Heart right ventricle (tissue), 16 donors: ENCODE measurements at places on chromosomes 16 and 17. TPM values are rescaled to one million over a fixed set of nuclear protein-coding genes. Genes with fewer than 3 reads are reported as not detected.

GRCh38 chr16:17205279-17206211 lies 265.2 kb downstream of the XYLT1 start:
- DNase-seq: no peak

Gene GNG13
- not detected for polyA plus RNA-seq

DNA sequence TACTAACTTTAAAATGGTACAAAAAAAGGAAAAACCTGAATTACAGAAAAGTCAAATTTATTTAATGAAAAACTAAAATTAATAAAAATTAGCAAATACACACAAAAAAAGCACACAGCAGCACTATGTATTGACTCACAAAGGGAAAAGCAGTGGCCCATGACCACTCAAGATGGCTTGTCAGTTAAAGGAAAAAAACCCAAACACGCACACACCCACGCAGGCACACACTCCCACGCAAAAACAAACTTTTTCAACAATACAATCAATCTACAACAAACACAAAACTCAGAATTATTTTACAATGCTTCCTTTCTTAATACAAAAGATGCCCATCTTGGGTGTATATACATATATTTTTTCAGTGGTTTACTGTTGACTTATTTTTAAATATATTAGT lies 24.2 kb downstream of the SIAH1 start:
- DNase-seq: no peak

- DNase-seq: no peak
These were observed 6.2 kb upstream of the CES1 start for GRCh38 chr16:55839115-55839514.

- DNase-seq: no peak
These were observed 41.6 kb upstream of the RNFT1 start for GRCh38 chr17:60006160-60006559.

- no peak for DNase-seq
These were observed 21.5 kb downstream of the GFOD2 start for GRCh38 chr16:67697422-67698185.

- DNase-seq: no peak
These were observed 16.7 kb upstream of the C16orf78 start for GRCh38 chr16:49356728-49357488.

Gene WNT9B
- 0.19 TPM for polyA plus RNA-seq

- no peak for DNase-seq
These were observed 85.4 kb downstream of the EMP2 start for GRCh38 chr16:10495031-10495345.

- no peak for DNase-seq
These were observed 414 bp downstream of the NARF start for GRCh38 chr17:82458885-82459424.

Gene ALOX12
- not detected for polyA plus RNA-seq

GRCh38 chr16:21653571-21653970 lies 1.2 kb upstream of the IGSF6 start:
- DNase-seq: no peak

DNA sequence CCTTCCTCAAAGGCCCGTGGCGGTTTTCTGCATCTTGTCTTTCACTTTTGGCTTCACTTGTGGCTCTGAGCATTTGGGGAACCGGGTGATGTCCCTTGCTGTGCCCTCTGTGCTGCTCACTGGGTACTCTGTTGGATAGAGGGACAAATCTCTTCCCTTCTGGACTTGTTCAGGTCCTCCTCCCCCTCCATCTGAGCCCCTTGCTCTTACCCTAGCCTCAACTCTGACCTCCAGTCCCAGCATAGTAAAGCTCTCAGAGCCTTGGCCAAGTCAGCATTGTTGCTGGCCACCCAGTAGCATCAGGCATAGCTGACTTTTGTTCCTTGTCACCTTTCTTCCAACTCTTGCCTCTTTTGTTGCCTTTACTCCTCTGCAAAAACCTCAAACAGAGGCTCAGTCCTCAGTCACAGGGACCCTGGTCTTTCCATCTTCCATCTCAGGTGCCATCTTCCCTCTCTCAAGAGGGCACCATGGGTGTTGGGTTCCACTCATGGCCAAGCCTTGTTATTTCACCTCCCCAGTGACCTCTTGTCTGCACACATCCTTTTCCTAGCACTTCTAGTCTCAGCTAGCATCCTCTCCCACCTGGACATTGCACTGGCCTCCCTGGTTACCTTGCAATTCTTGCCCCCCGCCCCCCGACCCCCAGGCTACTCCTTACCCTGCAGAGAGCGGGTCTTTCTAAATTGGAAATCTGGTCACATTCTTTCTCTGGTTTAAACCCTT lies 393 bp upstream of the PSMB10 start:
- DNase-seq: peak; percentile 78

GRCh38 chr17:71237903-71238538 lies 882.8 kb upstream of the SOX9 start:
- DNase-seq: no peak

DNA sequence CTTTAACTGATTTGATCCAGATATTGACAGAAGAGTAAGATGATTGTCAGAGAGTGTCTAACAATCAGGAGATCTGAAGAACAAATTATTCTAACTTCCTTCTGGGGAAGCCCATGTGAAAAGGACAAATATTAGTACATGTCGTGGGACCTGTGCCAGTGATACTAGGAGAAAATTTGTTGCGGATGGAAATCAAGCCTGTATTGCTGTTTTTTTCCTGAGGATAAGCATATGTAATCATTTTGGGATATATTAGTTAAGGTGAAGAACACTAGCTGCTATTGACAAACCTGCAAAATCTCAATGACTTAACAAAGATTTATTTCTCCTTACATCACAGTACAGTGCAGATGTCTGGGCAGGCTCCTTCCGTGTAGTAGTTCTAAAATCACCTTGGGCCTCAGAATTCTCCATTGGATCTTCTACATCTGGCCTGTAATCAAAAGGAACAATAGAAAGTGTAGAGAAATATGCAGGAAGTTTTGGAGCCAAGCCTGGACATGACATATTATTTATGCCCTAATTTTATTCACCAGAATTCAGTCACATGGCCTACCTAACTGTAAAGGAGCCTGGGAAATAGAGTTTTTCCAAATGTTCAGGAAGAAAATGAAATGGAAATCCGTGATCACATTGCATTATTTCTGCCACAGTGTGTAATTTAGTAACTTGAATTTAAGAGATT lies 58.3 kb downstream of the CYB561 start:
- no peak for DNase-seq

DNA sequence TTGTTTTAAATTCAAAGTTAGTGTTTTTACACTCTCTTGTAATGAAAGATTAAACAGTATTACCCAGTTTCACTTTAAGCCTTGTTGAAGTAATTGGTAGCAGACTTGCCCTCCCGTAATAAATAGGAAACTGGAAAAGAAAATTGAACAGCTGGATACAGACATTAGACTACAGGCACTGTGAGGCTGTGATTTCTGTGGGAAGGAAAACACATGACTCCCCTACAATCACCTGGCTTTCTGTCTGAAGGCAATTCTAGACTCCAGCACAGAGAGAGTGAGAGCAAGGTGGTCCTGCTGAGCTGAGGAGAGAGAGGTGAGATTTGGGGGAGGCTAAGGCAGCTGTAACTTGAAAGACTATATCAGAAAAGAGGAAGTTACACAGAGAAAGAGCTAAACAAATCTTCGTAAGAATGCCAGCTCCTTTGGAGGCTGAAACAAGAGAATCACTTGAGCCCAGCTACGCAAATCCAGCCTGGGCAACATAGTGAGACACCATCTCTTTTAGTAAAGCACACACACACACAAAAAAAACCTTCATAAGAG lies 57.8 kb upstream of the CDYL2 start:
- no peak for DNase-seq

DNA sequence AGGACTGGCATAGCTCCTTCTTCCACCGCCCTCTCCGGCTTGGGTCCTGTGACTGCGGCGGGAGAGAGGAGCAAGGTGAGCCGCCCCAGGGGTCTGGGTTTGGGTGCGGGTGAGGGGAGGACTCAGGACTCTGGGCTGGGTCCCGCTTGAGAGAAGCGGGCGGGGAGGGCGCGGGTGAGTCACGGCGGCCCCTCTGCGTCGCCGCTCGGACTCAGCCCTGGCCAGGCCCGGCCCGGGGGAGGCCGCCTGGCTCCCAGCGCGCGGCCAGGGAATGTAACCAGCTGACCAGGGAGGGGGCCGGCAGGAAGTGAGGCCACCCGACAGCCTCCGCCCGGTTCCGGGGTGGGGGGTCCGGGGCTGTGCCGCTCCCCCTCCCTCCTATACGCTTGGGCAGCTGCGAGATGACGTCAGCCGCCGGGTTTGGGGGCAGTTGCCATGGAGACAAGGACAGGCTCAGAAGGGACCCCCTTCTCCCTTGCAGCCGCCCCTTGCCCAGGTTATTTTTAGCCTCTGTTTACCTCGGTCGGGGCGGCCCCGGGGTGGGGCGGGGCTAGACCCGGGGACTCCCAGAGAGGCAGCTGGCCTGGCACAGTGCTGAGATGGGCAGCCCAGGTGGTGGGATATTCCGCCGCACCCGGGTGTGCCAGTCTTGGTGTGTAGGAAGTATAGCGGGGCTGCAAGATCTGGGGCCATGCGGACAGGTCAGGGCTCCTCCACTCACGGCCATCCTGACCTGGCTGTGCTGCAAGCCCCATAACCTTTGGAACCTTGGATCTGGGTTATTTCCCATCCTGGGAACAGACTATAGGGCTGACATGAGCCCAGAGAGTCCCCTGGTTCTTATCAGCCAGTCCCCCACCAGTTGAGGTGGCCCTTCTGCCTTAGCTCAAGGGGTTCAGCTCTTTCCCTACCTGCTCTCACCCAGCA lies 1.6 kb downstream of the RIPOR1 start:
- DNase-seq: peak; percentile 85

Gene TLCD2
- 1.6 TPM for polyA plus RNA-seq
